ENCODE measurements at places on chromosomes 2 and 18.
A peak's percentile ranks its signal among the peaks of the same experiment; 100 is the strongest.

GRCh38 chr2:68344031-68344430 is 21.1 kb upstream of the PLEK start:
- DNase-seq, result no peak

DNA sequence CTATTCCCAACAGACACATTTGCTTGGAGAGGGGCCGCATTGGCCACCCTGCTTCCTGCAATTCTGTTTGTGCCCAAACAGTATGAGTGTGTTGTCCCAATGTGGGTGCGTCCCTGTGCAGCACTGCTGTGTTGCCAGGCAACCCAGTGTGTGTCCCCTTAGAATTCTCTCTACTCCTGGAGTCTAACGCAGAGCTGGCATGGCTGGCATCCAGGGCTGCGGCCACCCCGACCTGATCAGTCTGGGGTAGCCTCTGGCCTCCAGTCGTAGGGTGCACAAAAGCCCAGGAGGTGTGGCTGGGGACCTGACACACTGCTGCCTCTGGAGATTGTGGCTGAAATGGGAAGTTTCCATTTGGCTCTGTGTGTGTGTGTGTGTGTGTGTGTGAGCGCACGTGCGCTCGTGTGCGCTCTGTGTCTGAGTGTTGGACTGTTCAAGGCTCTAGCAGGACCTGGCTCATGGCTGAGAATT is 48.0 kb downstream of the TEX44 start:
- no peak for DNase-seq

DNA sequence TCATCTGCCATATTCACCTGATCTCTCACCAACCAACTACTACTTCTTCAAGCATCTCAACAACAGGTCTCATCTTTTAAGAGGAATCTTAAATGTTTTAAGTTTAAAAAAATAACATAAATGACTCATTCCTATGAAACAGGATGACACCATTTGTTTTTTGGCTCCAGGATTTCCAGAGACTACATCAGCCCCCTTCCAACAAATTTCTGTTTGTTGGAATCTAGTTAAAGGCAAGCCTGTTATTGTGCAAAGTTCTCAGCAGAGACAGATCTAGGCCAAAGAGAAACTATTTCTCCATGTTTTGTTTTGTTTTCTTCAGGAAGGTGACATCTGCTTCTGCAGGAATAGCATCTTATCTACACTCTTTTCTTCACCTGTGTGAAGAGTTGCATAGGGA is 204.8 kb upstream of the SH3BP4 start:
- DNase-seq, result no peak

GRCh38 chr2:48912110-48912509 is 156.6 kb upstream of the LHCGR start:
- no peak for DNase-seq

DNA sequence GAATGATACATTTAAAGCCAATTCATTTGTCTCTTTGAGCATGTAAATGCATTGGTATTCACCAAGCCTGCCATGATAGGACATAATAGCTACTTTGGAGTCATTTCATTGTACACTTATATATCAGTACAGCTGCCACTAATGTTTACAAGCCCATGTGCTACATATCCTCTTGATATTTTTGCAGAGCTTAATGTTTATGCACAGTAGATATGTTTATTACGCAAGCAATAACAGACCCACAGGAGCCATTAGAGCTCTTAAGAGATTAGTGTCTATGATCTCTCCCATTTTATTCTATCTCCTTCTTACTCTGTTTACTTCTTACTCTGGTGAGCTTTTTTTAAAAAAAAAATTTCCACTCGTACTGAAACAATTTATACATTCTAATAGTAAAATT is 1132.1 kb upstream of the ZEB2 start:
- no peak for DNase-seq

DNA sequence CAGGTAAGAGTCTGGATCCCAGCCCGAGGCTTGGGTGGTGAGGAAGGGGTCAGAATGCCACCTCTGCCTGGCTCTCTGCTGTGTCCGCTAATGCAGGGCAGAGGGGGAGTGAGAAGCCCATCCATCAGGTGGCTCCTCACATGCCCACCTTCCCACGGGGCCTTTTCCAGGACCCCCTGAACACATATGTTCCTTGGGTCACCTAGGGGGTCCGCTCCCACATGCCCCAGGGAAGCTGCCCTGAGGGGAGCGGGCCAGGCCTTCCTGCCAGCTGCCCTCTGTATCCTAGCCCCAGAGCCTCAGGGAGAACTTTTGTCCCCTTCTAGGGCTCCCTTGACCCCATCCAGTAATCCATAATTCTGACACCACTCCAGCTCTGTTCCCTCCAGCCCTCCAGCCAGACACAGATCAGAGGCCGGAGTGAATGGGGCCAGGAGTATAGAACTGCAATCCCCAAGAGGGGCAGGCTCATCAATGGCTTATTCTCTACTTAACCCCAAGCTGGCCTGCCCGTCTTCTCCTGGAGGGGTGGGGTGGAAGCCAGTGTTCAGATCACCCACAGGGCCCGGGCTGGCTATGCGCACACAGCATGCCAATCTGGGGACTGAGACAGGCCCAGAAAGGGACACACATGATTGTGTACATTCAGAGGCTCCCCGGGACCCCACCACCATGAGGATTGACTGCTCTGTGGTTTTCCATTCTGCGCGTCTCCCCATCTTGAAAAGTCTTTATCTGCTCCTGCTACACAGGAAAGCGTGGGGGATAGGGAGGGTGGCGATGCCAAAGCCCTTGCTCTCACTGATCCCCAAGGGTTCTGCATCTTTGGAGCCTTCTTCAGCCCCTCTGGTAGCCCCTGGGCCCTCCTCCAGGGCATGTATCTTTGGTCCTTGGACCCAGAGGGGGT is 1.1 kb downstream of the EMILIN1 start:
- no peak for DNase-seq

- DNase-seq, result no peak
These were observed 384.1 kb downstream of the TNS1 start for GRCh38 chr2:217618744-217619143.

GRCh38 chr2:88596141-88596830 is 31.0 kb downstream of the EIF2AK3 start:
- no peak for DNase-seq

DNA sequence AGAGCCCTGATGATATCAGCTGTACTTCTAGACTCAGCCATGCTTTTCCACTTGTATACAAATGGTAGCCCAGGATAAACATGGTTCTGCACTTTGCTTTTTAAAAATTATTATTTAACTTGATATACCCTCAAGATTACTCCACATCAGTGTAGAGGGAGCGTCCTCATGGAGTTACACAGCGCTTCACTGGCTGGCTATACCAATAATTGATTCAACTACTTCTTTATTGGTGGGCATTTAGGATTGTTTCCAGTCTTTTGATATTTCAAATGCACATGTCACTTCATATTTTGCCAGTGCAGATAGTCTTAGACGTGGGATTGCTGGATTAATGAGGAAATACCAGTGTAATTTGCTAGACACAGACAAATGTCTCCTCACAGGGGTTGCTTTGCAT is 10.8 kb upstream of the NEDD4L start:
- DNase-seq, result no peak

- DNase-seq, result peak; percentile 49
These were observed 123.5 kb upstream of the LGALSL start for GRCh38 chr2:64330281-64331113.
